ENCODE measurements at places on chromosomes 11 and 22. TPM values are rescaled to one million over a fixed set of nuclear protein-coding genes. Genes with fewer than 3 reads are reported as not detected.

MAPK8IP1 gene
- 17.4 TPM for total RNA-seq

MTMR3 gene
- 38.7 TPM for total RNA-seq

CSRP3 gene
- total RNA-seq: not detected

ESRRA gene
- 44.3 TPM for total RNA-seq

HTR3A gene
- not detected for total RNA-seq
